CD4-positive, alpha-beta memory T cell (primary cell): ENCODE measurements at places on chromosomes 11 and 22.

DNA sequence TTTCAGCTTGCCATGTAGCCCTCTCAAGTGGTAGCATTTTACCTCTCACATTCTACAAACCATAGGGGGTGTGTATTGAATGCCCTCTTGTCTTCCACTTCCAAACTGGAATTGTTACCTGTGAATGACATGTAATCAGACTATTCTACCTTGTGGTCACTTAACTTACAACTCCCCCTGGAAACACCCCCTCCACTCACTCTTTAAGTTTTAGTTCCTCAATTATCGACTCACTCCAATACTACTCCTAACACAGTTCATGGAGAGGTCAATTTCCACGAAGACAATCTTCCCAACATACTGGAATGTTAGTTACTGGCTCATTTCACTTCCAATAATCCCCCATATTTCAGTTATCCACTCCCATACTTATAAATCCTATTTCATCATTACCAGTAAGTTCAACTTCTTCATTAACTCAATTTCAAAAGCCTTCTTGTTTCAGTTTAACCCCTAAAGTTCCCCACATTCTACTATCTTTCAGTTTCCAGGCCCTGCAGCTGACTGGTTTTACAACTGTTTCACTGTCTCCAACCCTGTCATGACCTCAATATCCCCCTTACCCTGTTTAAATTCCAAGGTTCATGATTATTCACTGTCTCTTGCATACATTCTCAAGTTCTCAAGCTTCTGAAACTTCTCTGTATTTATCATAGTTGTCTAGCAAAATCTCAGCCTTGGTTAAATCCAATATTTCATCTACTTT is 92.5 kb downstream of the C11orf87 start:
- DNase-seq, result no peak

- no peak for DNase-seq
Observed at GRCh38 chr11:57172031-57172430, 9.7 kb upstream of the LRRC55 start.

- DNase-seq, result no peak
Observed at GRCh38 chr11:74282914-74283371, 28.5 kb downstream of the P4HA3 start.

DNA sequence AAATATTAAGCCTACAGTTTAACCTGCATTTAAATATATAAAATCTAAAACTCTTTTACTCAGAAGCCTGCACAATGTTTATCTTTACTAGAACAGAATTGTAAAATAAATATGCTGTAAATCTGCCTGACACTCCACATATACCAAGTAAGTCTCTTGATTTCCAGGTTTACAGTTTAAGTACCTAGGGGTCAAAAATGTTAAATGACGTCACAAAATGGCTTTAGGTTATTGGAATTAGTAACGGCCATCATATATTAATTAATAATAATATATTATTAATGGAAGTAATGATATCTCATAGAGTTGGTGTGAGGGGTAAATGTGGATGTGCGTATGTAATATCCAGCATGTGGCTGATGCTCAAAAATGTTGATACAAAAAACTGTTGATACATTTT is 114.8 kb upstream of the ANO5 start:
- DNase-seq, result no peak
